Daoy (cell line): ENCODE measurements at places on chromosomes 2 and 18.

- no peak for DNase-seq
Observed at GRCh38 chr18:9115984-9116383, 13.5 kb downstream of the NDUFV2 start.

DNA sequence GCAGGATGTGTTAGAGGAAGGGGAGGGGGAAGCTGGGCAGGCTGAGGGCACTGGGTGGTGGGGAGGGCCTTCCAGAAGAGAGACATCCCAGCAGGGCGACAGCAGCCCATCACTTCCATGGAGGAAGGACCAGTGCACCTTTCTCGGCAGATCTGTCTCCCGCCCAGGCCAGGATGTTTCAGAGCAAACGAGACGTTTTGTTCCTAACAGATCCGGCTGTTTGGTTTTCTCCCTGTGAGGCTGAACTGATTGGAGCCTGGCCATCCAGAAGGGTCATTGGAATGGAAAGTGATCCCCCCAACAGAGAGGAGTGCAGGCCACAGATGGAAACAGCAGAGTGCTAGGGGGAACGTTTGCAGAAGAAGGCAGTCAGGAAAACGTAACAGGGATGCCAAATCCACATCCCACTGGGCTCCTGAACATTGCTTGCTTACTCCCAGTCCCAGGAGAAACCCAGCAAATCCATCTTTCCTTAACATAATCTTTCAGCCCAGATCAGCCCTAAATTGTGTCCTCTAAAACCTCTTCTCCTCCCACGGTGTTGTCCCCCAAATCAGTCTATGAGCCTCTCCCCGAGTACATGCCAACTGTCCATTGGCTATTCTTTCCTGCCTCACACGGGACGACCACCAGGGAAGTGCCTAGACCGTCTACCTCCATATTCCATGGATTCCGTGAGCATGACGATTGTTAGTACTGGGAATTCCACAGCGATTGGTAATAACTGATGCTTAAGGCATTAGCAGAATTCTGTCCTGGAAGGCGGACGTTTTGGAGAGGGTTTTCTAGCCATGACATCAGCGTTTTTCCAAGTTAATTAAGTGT lies 126.8 kb downstream of the SEPTIN10 start:
- peak; percentile 87 for DNase-seq

DNA sequence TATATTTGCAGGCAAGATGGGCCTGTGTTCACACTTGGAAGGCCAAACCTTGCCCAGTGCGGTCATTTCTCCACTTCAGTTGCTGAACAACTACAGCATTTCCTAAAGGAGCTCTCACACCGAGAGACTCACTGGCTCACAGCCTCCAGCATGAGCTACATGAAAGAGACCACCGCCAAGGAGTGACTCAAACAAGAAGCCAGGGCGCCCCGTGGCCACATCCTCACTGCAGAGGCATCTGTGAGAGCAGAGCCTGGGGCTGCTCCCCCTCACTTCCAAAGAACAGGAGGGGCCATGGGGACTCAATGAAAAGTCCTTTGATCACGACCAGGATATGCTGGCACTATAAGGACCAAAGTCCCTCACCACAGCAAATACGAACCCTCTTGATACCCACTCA lies 50.0 kb downstream of the TMEM163 start:
- DNase-seq = peak; percentile 83

DNA sequence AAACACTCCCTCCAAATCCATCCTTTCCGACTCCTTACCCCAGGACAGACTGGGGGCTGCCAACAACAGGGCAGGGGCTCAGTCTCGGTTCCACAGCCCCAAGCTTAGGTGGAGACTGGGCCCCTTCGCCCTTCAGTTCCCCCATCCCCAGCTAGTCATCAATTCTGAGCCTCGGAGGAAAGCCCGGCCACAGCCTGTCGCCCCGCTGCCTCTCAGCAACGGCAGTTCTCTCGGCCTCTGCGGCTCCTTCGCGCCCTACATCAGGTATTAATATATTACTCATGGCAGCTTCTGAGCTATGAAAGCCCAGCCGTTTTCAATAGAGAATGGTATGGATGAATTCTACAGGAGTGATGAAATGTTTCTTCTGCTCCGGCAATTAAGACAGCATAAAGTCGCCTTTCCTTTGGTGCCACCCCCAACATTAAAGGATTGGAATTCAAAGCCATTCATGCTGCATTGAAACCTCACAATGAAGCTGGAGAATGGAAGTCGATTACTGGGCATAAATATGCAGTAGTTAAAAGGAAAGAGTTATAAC lies 2.8 kb downstream of the HDAC4 start:
- DNase-seq = no peak

GRCh38 chr18:63819786-63820185 lies 44.6 kb downstream of the SERPINB7 start:
- DNase-seq = no peak

GRCh38 chr18:6868033-6868432 lies 138.5 kb downstream of the ARHGAP28 start:
- DNase-seq = no peak

- no peak for DNase-seq
Observed at GRCh38 chr2:120994301-120994995, 258.8 kb downstream of the GLI2 start.

DNA sequence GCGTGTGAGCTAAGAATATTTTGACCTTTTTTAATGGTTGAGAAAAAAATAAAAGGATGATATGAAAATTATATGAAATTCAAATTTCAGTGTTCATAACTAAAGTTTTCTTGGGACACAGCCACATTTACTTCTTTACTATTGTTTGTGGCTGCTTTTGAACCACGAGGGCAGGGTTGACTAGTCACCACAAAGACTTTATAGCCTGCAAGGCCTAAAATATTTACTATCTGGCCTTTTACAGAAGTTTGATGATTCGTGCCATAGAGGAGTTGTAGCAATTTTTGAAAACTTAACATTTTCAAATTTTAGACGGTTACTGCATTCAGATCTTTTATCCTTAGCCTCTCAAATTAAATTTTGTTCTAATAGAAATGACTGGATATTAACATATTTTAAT lies 69.9 kb downstream of the LIMS1 start:
- DNase-seq = no peak

DNA sequence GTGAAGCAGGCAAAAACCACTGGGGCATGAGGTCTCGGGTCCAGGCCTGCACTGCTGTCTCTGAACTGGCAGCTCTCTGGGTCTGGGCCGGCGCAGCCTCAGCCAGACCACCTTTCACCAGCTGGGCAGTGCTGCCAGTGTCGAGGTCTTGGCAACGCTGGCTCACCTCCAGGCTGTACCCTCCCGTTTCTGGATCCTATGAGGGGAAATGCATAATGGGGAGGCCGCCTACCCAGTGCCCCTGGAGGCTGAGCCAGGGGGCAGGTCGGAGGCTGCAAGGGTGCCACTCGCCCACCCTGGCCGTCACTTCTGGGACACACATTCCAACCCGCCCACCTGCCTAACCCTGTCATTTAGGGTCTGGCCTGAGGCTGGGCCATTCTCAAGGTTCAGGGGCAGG lies 24.6 kb downstream of the KIF1A start:
- DNase-seq = no peak

GRCh38 chr18:22093731-22094357 lies 75.5 kb upstream of the GATA6 start:
- DNase-seq = no peak

GRCh38 chr18:48035556-48035860 lies 105.0 kb upstream of the SMAD2 start:
- no peak for DNase-seq

- no peak for DNase-seq
Observed at GRCh38 chr2:141791521-141791920, 339.3 kb downstream of the LRP1B start.

GRCh38 chr18:43031169-43031568 lies 84.3 kb downstream of the RIT2 start:
- no peak for DNase-seq
